Stimulated activated CD8-positive, alpha-beta memory T cell treated with anti-CD3 and anti-CD28 coated beads, Interleukin-4, amount 100 ng/mL, for 4 hours (primary cell): ENCODE measurements at places on chromosomes 6 and 20.

DNA sequence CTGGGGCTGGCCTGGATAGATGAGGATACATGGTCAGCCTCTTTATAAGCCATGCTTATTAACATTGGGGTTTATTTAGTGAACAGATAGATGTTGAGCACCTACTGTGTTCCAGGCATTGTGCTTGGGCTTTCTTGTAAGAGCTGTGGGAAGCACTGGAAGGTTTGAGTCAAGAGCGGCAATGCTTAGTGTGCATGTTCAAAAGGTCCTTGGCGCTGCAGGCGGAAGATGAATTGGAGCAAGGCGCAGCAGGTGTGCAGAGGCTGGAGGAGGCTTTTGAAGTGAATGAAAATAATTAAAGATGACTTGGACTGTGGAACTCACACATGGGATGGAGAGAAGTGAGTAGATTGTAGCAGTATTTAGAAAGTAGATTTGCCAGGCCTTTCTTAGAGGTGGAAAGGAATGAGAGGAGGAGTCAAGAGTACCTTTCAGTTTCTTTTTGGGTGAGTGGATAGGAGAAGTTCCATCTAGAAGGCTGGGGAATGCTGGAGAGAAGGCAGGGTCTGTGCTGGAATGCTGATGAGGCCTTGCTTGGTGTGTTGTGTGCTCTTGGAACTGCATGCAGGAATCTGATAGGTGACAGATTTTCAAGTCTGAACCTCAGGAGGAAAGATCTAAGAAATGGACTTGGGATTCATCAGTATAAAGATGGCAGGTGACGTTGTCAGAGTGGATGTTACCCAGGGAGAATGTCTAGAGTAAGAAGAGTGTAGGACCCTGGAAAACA lies 26.4 kb downstream of the SNX9 start:
- DNase-seq, result no peak

GRCh38 chr6:52640916-52641315 lies 30.0 kb upstream of the TMEM14A start:
- DNase-seq, result no peak

DNA sequence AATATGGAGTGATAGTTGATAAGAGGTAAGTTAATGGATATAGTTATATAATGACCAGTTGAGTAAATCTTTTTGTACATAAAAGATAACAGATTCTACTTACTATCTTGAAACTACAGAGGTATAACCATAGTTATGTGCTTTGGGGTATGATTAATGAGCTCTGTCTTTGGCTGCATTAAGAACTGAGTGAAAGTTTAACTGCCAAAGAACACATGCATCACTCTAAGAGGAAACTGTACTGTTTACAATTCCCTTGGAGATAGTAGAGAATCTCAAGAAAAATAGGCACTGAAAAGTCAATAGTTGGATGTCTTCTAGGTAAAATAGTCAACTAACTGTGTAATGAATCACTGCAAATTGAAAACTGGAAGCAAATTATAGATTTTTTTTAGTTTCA lies 1129.5 kb downstream of the EPHA7 start:
- DNase-seq, result no peak

- no peak for DNase-seq
Observed at GRCh38 chr6:7507600-7507999, 33.9 kb upstream of the DSP start.

DNA sequence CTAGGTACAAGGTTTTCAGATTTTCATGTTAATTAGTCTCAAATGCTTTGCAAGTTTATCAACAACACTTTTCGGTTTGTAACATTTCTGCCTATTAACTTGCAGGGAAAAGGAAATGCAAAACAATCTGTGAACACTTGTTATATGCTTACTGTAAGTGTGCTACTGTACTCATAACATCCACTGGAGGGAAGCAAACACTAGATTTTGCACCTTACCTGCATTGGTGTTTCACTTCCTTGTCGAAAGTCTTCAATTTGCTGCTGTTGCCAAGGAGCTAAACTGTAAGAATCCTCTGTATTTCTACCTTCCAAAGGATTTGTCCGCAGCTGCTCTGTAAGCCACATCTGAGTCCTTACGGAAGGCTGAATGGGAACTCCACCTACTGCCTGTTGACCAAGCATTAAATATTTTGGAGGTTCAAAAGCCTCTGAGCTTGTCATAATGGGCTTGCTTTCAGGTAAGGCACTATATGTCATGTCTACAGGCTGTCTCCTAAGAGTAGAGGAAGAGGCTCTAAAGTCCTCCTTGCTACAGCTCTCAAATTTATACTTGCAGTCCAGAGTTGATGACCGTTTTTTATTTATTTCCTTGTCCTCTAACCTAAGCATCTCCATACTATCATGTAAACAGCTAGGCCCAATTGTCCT lies 17.3 kb downstream of the PLN start:
- DNase-seq, result no peak

DNA sequence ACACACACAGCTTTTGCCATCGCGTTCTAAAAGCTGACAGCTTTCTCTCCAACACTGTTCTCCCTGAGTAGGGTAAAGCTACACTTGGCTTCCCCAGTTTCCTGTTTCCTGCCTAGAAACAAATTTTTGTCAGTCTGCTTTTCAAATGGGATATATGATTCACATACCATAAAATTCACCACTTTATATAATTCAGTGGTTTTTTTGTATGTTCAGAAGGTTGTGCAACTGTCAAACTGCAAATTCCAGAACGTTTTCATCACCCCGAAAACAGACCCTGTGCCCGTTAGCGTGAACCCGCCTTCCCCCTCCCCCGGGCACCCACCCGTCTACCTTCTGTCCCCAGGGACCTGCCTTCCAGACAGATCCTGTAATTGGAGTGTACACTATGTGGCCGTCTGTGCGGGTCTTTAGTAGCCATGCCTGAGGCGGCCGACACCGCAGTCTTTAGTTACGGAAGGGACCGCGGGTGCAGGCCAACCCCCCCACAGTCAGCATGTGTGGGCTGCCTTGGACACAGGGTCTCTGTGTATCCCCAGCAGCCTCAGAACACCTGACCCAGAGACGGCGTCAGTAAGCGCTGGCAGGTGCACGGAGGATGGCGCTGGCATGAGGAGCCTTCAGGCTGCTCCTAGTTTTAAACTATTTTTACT lies 16.6 kb downstream of the HRH3 start:
- no peak for DNase-seq

DNA sequence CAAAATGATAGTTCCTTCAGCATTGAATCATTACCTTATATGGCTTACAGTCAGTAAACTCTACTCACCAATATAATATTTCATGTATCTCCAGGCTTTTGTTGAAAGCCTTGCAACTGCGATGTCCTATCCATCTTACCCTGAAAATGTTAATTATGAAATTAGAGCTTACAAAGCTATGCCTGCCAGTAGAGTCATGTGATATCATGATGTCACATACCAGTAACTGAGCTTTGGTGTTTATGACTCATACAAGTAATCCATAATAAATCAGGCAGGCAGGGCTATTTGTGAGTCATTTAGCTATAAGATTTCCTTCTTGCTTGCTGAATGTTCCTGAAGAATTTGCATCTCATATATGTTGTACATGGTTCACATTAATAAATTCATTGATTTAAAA lies 44.9 kb upstream of the FAM83B start:
- DNase-seq, result no peak

DNA sequence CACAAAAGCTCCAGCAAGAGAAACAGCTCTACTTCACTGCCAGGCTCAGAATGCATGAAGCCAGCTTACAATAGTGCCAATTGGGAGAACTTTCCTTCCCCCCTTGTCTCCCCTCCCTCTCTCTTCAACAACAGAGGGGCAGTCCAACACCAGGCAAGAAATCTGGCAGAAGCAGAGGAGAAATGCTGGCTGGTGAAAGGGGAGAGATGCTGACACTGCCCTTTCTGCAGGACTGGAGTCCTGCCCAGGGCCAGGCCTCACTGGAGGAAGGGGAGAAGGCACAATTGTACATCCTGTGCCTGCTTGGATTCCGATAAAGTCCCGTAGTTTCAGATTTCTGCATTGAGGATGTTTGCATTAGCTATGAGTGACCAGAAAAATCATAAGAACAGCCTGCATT lies 148.6 kb downstream of the LRRC1 start:
- no peak for DNase-seq

DNA sequence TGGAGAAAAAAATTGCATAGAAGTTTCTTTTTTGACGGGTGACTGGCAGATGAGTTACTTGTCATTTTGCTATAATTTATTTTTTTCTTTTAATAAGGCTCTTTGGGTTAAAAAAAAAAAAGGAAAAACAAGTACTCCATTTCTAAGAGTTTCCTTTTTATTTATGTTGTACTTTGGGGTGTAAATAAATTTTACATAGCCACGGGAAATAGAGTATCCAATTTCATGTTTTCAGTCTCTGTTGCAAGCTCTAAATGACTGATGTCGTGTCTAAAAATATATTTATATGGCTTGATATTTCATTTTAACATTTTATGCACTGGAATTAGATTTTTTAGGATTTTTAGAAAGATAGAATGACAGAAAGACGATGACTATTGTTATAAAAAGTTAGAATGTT lies 3.4 kb downstream of the EYA4 start:
- no peak for DNase-seq

- DNase-seq, result no peak
Observed at GRCh38 chr6:25777031-25777430, 22.5 kb downstream of the SLC17A4 start.

DNA sequence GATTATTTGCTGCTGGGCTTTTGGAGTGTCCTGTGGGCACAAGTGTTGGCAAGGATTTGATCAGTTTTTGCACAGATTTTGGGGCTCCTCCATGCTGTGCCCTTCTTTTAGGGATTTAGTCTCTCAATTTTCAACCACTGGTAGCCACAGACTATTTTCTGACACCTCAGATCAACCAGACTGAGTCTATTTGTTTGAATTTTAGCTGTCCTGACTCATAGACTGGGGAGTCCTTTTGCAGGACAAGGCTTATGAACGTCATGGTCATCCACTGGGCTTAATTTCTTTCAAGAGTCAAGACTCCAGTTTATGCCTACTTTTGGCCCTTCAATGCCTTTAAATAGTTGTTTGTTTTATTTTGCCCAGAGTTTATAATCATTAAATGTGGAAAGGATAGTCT lies 59.3 kb downstream of the BCKDHB start:
- DNase-seq, result no peak

DNA sequence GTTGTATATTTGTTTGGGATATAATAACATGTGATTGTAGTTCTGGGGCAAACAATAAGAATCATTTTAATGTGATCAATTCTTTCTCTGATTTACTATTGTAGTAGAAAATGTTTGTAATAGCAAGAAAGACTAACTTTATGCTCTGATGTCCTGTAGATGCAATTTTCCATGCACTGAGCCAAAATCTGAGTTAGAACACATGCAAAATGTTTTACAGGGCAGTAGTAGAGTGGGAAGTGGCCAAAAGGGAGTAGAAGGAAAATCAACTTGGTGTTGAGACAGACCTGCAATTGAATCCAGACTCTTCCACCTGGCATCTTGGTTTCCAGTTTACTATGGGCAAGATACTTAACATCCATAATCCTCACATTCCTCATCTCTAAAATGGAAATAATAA lies 93.5 kb upstream of the BMP5 start:
- no peak for DNase-seq

- DNase-seq, result no peak
Observed at GRCh38 chr20:16758454-16759180, 10.5 kb downstream of the OTOR start.

DNA sequence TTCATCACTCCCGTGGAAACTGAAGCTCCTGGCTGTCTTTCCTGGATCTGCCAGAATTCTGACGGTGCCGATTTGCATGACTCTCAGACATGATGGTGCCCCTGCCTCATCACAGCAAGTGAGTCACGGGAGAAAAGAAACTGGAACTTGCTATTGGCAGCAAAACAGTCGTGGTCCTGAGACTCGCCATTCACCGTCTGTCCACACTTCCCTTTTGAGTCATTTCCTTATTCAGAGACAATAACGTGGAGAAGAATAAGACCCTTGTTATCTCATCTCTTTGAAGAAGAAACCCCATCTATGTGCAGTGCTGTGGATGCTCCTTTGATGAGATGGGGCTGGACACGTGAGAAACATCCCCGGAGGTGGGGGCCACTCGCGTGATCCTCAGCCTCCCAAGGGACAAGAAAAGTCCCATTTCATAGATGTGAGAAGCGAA lies 4.2 kb downstream of the GPR31 start:
- DNase-seq, result no peak

- DNase-seq, result no peak
Observed at GRCh38 chr6:126266664-126267063, 73.3 kb upstream of the CENPW start.

DNA sequence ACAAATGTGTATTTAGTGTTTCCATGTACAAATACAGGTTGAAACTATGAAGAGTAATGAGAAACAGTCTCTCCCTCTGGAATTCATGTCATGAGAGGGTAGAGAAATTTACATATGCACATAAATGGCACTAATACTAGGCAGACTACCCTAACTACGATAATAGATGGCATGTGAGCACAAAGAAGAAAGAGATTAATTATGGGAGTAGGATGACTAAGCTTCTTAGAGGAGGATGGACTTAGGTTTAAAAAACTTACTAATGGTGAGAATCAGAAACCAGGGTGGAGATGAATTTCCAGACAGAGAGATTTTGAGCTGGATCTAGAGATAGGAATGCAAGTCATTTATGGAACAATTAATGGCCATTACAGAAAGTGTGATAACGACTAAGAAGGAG lies 225.3 kb upstream of the HTR1E start:
- no peak for DNase-seq

GRCh38 chr20:45044601-45045000 lies 56.3 kb downstream of the KCNS1 start:
- DNase-seq, result no peak

DNA sequence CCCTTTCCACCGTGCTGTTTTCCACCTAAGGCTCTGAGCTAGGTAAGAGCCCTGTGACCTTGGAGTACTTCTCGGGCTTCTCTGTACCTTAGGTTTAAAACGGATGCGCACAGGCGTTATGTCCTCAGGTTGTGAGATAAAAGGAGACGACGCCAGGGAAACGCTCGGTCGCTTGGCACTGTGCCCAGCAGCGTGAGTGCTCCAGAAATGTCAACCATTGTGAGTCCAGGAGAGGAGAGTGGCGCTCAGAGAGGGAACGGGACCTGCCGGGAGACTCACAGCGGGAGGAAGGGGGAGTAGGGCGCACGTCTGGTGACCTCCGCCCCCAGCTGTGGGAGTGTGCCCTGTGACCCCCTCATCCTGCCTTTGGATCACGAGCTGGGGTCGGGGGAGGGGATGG lies 33.8 kb upstream of the SCRT2 start:
- DNase-seq, result no peak

DNA sequence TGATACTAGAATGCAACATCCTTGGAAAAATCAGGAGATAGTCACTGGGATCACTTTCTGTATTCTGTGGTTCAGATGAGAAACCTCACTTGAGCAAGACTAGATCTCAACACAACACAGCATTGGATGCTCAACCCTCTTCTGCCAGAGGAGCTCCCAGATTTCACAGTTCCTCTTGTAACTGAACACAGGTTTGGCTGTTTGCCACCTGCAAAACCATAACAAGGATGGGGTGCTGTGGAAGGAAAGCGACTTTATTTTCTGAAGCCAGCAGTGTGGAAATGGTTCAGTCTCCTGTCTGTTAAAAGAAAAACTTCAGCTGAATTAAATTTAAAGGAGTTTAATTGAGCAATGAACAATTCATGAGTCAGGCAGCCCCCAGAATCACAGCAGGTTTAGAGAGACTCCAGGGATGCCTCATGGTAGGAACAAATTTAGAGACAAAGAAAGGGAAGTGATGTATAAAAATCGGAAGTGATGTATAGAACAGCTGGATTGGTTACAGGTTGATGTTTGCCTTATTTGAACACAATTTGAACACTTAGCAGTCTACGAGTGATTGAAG lies 149.9 kb upstream of the UST start:
- DNase-seq, result no peak

- DNase-seq, result no peak
Observed at GRCh38 chr6:25387483-25387882, 108.3 kb downstream of the CARMIL1 start.
